ENCODE measurements at places on chromosomes 2 and 18.

DNA sequence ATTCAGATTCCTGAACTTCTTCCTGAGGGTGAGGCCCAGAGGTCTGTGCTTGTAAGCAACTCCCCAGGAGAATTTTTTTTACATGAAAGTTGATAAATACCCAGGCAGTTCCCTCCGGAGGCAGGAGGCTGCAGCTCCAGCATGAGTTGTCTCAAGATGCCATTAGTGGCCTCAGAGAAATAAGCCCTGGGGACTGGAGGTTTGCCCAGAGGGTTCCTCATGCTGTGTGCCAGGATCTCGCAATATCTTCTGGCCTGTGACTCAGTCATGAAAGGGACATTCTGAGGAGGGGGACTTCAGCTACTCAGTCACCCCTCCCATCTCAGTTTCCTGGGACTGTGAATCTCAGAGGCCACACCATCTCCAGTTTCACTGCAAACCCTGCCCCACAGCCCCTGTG lies 49.9 kb downstream of the LYPD1 start:
- no peak for DNase-seq

GRCh38 chr2:56107502-56108220 lies 76.1 kb upstream of the CCDC85A start:
- DNase-seq: no peak

DNA sequence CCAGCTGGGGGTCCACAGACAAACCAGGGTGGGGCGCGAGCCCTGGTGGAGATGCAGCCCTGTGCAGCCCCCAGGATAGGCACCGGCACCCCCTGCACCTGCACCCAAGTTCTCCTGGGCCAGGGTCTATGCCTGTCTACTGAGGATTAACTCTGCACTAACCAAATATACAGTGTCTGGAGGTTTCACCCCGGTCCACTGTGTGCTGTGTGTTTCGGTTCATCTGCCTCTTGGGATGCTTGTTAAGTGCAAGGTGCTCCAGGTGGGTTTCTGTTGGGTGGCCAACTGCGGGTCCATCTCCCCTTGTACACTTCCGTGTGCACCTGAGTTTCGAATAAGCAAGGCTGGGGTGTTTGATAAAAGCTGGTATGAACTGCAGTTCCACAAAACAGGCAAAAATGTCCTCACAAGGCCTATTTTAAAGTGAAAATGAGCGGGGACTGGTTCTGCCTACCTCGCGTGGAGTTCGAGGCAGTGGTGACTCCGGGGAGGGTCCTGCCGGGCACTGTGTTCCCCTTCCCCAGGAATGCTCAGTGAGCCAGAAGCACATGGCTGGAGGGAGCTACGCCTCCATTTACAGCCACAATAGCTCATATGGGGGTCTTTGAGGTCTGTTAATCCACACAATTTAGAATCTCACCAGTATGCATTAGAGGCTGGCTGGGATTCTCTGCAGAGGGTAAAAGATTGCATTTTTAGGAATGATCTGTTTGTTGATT lies 70.7 kb downstream of the EDAR start:
- no peak for DNase-seq

- no peak for DNase-seq
Observed at GRCh38 chr2:31384771-31385276, 29.7 kb downstream of the XDH start.

DNA sequence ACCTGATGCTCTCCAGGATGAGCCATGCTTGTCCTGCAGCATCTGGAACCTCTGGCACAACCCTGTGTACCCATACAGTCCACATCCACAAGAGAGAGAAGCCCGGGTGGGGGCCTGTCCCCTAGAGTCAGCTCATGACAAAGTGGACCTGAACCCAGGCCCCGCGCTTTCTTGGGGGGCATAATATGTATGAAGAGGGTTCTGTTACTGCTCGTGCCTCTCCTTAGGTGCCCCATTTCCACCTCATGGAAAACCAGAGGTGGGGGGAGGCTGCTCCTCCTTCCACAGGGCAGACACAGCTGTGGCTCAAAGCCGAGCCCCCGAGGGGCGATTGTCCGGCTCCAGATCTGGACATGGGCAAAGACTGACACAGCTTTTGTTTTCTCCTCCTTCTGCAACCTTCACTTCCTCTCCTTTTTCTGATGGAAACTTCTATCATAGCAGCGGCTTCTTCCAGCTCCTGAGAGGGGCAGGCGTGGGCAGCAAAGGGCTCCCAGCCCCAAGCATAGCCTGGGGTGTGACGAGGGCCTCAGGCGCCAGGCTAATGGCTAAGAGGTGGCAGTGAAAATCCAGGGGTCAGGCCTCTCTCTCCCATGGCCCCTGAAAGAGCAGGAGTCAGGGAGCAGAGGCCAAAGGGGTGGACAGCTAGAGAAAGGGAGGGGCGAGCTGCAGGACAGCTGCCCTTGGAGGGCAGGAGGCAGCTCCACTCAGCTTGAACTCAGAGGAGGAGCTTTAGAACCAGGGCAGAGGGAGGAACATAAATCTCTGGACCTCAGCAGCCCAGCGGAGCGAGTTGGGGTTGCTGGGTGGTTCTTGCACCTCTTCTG lies 155.5 kb downstream of the ZFP36L2 start:
- DNase-seq: no peak

DNA sequence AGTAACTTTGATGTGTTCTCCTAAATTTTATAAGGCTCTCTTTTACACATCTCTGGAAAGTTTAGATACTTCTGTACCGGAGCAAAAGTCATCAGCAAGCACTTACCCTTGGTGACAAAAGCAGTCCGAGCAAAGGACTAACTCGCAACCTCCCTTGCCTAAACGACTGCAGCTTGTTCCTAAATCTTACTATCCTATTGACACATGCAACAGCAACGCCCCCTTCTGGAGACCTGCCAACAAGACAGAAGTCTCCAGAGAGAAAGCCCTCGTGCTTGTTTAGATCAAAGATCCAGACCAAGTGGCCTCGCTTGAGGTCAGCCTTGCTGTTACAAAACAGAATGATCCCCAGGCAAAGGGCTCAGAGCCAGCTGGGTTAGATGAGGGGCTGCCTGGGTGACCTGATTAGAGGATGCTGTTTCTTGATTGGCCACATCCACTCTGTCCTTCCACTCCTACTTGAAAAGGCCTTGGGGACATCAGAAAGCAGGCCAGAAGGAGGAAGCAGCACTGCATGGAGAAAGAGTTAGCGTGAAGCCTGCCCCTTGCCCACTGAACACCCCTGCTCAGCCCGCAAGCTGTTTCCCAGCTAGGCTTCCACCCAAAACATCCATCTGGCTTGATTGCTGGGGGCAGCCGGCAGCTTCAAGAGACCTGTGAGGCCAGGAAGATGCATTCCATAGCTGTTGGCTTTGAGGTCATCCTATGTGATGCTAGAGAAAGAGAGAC lies 94.3 kb downstream of the HNRNPLL start:
- peak; percentile 82 for DNase-seq

GRCh38 chr2:229414631-229415030 lies 143.5 kb upstream of the PID1 start:
- DNase-seq: no peak

DNA sequence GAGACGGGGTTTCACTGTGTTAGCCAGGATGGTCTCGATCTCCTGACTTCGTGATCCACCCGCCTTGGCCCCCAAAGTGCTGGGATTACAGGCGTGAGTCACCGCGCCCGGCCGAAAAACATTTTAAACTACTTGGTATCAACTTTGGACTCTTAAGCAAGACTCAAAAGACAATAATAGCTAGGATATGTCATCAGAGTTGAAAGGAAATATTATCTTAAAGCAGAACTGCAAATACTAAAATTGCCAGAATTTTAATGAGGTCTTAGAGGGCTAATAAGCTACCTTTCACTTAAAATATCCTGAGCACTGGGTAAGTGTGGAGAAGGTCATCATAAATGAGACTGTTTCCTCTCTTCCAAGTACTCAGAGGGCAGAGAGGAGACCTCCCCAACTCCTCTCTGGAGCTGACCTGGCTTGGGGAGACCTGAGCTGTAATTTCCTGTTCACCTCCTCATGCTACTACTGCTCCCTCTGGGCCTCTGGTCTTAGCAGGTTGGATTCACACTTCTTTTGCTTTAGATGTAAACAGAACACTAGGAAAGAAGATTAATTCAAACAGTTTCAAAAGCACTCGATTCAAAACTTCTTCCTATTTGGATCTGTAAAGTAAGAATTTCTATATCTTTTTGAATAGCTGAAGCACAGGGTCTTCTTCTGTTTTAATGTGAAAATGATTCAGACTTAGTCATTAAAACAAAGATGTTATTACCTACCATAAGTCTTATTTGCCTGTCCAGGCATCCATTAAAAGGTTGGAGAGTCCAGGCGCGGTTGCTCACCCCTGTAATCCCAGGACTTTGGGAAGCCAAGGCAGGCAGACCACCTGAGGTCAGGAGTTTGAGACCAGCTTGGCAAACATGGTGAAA lies 16.5 kb downstream of the CNRIP1 start:
- no peak for DNase-seq

DNA sequence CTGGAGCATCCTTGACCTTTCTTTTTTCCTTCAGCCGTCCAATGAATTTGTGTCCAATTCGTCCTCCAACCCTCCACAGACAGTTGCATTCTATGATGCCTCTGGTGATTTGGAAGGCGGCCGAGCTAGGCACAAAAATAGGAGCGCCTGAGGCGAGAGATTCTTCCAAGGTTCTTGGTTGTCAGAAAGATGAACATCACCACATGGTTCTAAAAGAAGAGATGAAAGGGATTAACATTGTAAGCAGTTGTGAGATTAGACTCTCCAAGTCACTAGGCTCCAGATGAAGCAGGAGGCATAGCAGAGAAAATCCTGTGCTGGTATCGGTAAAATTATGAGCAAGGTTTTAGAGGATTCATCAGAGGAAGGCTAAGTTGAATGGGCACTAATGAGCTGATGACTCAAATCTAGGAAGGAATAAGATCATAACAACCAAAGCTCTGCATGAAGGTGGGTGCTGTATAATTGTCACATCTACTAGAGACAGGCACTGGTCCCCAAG lies 75.4 kb upstream of the MAP4K3 start:
- DNase-seq: no peak

DNA sequence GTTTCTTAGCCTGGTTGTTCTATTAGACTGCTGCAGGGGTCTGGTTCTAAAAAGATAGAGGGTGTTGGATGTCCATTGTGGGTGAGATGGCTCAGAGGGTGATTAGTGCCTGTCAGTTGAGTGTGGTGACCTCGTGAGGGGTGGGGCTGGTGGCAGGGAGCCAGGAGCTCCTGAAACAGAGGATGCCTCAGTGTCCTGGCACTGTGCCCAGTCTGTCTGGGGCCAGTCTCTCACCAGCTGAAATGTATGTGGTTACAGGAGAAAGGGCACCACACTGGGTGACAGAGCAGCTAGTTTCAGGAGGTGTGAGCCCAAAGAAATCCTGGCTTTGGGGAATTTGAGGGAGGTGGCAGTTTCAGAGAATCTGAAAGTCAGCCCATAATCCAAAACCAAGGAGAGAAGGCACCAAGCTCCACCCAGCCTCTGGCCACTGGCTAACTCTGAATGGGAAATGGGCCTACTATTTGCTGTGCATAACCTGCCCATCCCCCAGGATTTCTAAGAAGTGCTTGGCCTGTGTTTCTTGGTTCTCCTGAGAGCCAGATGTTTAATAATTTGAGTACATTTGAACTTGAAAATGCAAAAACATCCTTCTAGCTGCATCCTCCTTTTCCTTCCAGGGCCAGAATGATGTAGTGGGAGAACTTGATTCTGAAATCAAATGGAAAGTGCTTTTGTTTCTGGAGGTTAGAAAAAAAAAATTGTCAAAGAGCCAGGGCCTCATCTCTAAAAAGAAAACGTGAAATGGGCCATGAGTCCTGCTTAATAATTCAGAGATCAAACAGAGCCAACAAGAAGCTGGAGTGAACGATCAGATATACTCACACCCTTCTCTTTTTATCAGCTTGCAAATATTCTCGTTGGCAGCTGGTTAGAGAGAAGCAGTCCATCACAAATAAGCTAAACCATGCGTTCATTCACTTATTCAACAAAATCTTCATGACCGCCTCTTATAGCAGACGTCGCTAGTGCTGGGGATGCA lies 92.3 kb downstream of the B3GNT2 start:
- peak; percentile 95 for DNase-seq

- no peak for DNase-seq
Observed at GRCh38 chr2:98764499-98764898, 33.6 kb upstream of the MGAT4A start.

DNA sequence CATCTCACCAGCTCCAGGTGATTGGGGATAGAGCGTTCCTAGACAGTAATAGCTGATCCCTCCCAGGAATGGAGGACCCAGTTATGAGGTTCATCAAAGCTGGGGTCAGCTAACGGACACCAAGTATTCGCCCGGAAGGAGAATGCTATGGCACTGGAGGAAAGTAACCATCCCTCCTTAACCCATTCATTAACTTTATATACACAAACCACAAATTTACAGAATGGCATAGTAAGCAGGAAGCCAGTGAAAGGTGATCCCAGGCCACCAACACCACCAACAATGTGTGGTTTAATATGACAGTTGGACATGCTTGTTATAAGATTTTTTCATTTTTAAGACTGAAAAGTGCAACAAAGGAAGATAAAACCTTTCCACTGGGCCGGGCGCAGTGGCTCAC lies 55.3 kb upstream of the CHMP1B start:
- no peak for DNase-seq

DNA sequence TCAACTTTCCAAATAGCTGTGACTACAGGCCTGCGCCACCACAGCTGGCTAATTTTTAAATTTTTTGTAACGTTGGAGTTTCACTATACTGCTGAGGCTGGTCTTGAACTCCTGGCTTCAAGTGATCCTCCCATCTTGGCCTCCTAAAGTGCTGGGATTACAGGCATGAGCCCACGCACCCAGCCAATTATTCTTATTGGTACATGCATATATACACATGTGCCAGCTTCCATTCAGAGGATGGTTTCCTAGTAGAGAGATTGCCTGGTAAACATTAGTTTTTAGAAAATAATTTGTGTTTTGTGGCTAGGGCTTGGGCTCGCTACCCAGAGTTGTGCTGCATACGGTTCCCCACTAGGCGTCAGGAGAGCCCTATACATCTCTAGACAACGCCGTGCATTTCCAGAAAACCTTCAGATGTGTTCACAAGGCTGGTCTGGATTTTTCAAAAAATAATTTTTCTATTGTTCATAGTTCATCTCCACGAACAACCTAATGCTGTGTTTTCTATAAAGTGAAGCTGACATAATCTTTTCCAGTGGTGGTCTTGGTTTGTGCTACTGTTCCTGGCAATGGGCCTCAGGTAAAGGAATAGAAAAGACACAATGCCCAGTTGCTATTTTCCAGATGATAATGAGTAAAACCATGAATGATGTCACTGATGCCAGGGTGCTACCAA lies 14.6 kb upstream of the AFG3L2 start:
- DNase-seq: peak; percentile 75

GRCh38 chr18:75240433-75240832 lies 29.8 kb downstream of the TSHZ1 start:
- no peak for DNase-seq

DNA sequence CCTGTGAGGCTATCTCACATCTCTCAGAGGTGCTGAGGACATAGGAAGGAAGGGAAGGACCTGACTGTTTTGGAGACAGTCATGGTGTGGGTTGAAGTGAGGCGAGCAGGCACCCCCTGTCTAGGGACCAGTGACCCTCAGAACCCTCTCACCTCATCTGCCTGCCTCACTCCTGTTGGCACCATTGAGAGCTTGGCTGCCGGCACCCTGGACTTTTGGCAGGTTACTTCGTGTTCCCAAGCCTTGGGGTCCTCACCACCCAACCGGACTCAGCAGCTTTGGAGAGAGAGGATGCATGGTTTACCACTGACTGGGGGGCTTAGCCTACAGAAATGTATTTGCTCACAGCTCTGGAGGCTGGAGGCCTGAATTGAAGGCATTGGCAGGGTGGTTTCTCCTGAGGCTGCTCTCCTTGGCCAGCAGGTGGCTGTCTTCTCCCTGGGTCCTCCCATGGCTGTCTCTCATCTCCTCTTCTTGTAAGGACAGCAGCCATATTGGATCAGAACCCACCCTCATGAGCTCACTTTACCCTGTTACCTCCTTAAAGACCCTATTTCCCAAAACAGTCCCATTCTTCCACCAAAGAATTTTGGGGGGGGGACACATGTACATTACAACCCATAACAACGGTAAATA lies 142.0 kb downstream of the TSN start:
- peak; percentile 62 for DNase-seq
